ENCODE measurements at places on chromosomes 5 and 9.

DNA sequence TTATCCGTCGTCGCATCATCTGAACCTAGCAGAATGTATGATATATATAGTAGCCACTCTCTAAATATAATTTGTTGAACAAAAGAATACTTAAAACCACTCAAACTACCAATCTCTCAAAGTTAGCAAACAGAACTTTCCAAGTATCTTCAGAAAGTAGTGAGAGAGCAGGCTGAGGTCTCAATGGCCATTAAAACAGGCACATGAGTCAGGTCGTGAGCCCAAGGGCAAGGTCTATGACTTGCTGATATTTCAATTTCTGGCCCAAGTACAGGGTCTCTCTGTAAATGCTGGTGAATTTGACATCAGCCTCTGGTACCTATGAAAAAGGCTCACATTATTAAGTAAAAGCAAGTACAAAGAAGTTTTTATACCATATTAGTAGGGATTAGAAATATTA lies 95.1 kb downstream of the GPR21 start:
- no peak for DNase-seq

- DNase-seq, result no peak
These were observed 140.2 kb downstream of the SEC61B start for GRCh38 chr9:99362321-99362720.

- DNase-seq, result no peak
These were observed 12.0 kb downstream of the PBX3 start for GRCh38 chr9:125758986-125759763.

DNA sequence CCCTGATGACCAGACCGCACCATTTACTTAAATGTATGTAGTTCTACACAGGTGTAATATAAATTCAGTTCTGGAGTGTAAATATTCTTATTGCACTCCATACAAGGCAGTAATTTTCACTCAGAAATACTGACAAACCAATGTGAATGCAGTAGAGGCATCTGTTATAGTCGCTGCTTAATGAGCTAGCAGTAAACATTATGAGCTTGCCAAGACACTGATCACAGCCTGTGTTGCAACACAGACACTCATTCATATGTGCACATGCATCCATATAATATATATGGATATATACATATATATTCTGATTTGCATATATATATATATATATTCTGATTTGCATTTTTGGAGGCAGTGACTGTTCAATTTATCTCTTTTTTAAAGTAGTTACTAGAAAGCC lies 435.1 kb upstream of the ST8SIA4 start:
- DNase-seq, result no peak

- DNase-seq, result no peak
These were observed 526.3 kb downstream of the GABRG2 start for GRCh38 chr5:162593881-162594280.

DNA sequence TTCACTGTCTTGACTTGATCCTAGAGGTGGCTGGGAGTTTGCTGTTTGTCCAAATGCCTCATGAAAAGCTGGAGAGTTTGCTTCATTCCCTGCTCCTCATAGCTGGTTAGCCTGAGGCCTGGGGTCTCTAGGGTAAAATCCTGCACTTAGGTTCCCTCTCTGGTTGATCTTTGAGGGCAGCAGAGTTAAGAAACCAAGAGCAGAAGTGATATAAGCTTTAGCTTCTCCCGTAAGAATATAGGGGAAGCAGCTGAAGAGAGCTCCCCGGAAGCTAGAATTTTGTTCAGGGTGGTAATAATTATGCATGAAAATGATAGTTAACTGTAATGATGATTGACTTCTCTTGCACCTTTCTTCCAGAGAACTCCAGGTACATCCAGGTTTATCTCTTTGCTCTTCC lies 1.4 kb downstream of the FAM53C start:
- no peak for DNase-seq

DNA sequence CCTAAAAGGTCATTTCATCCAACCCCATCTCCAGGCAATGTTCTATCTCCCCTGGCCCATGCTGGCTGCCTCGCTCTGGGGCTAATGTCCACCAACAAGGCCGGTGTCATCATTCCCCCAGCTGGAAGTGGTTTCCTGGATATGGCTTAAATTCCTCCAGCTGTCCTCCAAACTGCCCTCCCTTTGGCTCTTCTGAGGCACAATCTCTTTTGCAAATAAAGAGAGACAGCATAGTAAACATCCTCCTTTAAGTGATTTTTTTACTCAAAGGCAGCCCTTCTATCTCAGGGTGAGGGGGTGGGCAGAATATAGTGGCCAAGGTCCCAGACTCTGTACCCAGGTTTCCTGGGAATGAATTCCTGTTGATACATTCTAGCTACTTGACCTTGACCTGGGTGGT lies 117.4 kb upstream of the PANK3 start:
- no peak for DNase-seq

GRCh38 chr5:88829054-88829453 lies 53.9 kb downstream of the MEF2C start:
- no peak for DNase-seq

- DNase-seq, result no peak
These were observed 146.5 kb downstream of the SYK start for GRCh38 chr9:90948156-90948555.

- DNase-seq, result peak; percentile 88
These were observed 2.4 kb upstream of the VAV2 start for GRCh38 chr9:133994353-133995011.

DNA sequence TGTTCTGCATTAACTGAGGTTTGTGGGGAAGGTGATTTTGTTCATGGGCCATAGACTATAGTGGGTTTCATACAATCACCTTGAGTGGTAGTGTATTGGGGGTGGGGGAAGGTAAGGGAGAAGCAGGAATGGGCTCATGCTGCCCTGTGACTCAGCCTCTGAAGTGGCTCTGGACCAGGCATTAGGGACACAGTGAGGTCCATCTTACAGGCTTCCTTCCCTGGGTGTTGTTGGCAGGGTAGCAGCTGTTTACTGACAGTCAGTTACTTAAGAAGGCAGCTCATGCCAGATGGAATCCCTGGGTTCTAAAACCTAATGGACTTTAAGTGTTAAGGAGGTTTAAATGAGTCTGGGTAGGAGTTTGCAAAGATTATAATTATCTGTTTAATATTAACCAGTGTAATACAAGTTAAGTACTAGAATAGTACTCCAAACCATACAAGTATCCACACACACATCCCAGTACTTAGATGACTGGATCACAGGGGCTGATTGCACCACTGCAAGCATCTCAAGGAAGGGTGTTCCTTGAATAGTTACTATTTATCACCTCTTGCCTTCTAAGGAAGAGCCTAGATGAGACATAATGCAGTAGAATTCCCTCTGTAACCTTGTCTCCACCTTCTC lies 59.3 kb downstream of the CAST start:
- DNase-seq, result no peak

- DNase-seq, result no peak
These were observed 225.7 kb downstream of the DCP2 start for GRCh38 chr5:113202287-113202686.

DNA sequence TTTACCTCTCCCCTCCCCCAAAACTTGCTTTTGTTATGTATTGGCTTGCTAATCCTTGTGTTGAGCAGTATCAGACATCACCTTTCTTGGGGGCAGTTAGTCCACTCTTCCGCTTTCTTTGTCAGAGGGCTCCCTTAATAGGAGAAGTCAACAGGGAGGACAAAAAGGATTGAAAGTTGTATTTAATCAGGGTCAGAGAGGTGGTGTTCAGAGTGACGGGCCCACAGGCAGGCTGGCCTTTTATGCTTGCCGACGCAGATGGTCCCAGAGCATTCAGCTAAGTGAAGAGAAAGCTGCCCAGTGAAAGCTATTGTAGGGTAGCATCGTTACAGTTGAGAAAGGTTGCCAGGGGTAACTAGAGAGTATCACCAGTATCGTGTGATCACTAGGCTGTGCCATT lies 131.1 kb downstream of the ZCCHC7 start:
- DNase-seq, result no peak

DNA sequence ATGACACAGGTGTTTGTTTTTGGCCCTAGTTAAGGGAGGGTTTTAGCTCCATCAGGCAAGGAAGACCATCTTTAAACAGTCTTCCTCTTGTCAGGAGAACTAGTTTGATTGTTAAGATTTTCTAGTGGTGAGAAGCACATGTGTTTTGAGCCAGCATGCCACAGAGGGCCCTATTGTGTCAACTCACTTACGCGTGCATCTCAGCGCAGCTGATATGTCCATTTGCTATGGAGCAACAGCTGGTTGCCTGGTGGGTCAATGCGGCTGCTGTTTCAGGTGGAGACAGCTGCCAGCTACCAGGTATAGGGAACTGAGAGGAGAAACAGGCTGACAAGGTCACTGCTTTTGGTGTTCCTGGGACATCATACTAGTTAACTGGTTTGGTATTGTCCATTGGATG lies 100.5 kb upstream of the PRRC1 start:
- DNase-seq, result no peak

DNA sequence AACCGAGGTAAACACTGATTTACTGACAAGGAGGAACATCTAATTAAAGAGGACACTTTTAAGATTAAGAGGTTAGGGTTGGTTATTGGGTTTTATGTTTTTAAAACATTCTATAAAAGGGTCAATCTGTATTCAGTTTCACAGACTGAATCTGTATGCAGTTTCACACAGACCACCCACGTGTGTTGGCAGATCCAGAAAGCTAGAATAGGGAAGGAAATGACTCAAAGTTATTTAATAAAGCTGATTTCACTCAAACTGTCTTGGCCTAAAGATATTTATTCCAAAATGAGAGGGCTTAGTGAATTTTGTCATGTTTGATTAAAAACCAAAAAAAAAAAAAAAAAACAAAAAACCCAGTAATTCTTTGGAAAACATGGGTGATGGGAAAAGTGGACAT lies 140.2 kb downstream of the SLC24A2 start:
- DNase-seq, result no peak

- no peak for DNase-seq
These were observed 245.9 kb downstream of the SYK start for GRCh38 chr9:91047529-91047928.

DNA sequence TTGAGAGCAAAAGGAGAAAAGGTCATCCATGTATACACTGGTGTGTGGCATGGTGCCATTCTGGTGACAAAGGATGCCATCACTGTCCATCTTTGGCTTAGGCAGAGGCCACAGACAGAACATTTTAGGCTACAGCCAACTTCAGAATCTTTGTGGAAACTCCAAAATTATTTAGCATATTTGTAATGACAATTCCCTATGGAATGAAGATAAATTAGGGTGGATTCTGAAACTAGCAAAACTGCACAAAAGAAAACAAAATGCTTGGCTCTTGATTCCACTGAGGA lies 92.5 kb downstream of the FBXW11 start:
- DNase-seq, result no peak

DNA sequence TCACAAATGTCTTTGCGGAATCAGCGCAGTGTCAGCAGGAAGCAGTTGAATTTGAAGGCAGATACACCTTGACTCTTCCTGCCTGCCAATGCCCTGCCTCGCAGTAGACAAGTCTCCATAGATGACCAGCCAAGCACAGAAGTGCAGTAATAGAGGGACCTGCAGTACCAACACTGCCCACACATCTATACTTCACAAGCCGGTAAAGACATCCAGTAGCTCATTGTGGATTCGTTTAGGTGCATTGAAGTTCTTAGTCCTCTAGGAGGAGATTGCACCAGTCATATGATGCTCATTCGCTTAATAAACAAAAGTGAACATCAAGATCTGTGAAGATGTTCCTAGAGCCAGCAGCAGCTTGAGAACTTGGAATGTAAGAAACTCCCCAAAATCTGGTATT lies 7.1 kb upstream of the IFNA2 start:
- no peak for DNase-seq

DNA sequence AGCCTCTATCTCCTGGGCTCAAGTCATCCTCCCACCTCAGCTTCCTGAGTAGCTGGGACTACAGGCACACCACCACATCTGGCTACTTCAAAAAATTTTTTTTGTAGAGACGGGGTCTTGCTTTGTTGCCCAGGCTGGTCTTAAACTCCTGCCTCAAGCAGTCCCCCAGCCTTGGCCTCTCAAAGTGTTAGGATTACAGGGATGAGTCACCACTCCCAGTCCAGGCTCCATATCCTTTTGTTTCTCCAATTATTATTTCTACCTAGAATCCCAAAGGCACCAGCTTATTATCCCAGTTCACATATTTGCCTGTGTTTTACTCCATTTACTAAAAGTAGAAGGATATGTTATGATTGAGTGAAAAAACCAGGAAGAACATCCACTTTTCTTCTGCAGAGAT lies 84.9 kb downstream of the TEK start:
- DNase-seq, result no peak

DNA sequence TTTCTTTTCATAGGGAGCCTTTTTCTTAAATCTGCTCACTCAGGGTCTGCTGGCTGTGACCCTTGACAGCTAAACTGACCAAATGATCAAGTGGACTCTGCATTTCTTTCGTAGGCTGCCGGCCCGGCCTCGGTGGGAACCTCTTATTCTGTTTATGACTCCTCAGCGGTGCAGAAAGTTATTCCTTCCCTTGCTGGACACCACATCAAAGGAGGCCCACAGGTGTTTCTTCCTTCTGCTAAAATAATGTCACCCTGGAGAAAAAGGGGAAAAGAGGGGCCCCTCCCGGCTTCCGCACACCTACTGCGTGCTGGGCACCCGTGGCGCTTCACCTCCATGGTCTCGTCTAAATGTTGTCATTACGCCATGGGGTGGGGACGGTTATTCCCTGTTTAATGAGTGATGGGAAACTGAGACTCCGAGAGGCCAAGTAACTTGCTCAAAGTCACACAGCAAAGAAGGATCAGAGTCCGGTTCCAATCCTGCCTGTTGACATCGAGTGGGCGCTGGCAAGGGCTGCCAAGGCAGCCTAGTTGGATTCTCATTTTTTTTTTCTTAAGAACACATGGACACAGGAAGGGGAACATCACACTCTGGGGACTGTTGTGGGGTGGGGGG lies 72.3 kb downstream of the CFAP77 start:
- DNase-seq, result no peak

- DNase-seq, result peak; percentile 72
These were observed 11.7 kb downstream of the DNM1 start for GRCh38 chr9:128214571-128215490.

DNA sequence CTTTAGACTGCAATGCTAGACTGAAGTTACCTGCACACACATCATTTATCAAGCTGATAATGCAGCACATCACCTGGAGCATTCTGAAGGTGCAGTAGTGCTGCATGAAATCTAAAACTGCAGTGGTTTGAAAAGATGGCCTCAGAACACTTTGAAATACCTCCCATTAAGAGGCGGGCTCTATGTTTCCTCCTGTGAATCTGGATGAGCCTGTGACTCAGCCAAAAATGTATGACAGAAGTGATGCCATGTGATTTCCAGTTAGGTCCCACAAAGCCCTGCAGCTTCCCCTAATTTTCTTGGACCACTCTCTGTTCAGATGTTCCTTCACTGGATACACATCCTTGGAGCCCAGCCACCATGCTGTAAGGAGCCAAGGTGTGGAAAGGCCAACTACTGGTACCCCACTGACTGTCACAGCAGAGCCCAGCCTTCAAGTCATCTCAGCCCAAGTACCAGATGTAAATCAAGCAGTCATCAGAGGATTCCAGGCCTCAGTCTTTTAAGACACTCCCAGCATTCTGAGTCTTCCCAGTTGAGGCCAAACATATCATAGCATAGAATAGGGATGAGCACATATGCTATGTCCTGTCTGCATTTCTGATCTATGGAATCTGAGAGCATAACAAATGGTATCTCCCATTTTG lies 27.2 kb upstream of the DEPDC1B start:
- peak; percentile 9 for DNase-seq

Data from H54 (cell line).